ENCODE measurements at places on chromosomes 1 and 21. TPM values are rescaled to one million over a fixed set of nuclear protein-coding genes. Genes with fewer than 3 reads are reported as not detected.

DNA sequence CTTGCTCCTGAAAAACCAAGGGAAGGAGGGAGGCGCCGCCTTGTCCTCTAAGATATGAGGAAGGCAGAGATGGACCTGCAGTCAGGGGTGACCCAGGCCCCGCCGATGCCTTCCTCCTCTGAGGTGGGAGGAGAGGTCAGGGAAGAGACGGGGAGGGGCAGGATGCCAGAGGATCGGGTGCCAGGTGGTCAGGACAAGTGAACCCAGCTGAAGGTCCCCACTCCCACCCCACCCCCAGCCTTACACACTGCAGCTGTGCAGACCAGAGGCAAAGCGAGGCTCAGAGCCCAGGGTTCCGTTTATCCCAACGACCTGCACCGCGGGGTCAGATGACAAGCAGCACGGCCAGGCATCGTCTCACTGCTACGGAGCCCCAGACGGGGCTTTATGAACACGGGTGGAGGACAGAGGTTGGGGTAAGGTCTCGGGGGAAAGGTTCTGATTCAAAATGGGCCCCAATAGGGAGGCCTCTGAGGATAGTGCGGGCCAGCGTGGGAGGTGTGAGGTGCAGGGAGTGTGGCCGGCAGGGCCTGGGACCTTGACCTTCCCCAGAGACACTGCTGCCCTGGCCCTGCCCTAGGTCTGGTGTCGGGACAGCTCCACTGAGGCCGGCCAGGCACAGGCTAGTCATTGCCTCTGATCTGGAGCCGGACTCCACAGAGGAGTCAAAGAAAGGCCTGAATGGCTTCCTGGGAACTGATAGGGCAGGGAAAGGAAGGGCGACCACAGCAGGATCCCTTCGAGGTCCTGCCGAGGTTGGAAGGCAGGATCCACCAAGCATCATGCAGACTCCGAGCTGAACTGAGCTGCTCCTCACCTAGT lies 112.4 kb downstream of the WDR4 start:
- no peak for DNase-seq

Gene SDE2
- 15.9 TPM for total RNA-seq

DNA sequence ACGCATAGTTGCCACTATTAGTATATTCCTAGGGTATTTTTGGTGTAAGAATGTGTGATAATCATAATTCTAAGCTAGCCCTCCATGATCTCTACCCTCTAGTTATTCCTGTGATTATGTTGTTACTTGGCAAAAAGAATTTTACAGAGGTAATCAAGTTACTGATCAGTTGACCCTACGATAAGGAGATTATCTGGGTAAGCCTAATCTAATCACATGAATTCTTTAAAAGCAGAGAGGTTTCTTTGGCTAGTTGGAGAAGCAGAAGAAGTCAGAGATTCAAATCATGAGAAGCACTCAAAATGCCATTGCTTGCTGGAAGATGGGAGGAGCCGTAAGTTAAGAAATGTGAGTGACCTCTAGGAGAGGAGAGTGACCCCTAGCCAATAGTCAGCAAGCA lies 72.7 kb downstream of the RPE65 start:
- no peak for DNase-seq

DNA sequence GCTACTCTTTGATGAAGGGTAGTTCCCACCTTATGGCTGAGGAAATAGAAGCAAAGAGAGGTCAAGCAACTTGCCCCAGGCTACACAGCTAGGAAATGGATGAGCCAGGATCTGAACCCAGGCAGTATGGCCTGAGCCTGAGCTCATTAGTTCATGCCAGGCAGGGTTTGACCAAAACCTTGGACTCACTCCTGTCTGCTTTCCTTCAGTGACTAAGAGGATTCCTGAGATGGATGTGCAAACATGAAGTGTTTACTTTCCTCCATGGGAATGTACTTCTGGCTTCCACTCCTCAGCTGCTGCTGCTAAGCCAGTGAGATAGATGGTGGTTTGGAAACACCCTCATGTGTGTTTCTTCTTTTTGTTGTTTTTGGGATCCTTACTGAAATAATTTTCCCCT lies 35.1 kb upstream of the ERRFI1 start:
- DNase-seq, result peak; percentile 93

DNA sequence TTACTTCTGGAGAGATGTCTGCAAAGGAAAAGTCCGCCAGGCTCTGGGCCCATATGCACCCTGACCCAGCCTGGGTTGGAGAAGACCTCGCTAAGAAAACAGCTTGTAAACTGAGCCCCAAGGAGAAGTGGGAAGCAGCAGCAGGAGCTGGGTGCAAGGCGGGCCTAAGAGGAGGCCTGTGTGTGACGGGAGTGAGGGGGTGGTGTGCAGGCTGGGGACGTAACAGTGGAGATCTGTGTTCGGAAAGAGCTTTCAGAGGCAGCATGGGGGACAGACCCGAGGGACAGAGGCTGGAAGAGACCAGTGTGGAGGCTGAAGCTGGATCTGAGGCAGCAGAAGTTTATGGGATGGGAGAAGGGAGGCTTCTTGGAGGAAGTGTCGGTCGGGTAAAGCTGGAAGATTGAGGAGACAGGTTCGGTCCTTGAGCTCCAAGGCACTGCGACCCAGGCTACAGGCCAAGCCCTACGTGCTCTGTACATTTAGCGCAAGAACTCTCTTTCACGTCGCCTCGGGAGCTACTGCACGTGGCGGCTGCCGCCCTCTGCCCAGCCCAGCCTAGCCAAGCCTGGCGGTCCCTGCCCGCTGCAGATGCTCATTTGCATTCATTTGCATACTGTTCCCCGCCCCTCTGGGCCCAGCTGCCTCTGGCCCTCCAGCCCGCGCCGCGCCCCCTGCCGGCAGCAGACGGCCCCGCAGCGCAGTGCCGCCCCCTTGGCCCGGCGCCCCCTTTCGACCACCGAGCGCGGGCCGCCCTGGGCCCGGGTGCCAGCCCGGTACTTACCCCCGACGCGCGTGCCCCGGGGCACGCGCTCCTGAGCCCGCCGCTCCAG lies 6.3 kb downstream of the HPCA start:
- DNase-seq, result no peak

Gene LAMC1
- 130 TPM for total RNA-seq

Gene C1orf141
- total RNA-seq, result not detected

Gene LGR6
- not detected for total RNA-seq

- no peak for DNase-seq
Observed at GRCh38 chr1:9465640-9466039, 73.6 kb upstream of the SLC25A33 start.

DNA sequence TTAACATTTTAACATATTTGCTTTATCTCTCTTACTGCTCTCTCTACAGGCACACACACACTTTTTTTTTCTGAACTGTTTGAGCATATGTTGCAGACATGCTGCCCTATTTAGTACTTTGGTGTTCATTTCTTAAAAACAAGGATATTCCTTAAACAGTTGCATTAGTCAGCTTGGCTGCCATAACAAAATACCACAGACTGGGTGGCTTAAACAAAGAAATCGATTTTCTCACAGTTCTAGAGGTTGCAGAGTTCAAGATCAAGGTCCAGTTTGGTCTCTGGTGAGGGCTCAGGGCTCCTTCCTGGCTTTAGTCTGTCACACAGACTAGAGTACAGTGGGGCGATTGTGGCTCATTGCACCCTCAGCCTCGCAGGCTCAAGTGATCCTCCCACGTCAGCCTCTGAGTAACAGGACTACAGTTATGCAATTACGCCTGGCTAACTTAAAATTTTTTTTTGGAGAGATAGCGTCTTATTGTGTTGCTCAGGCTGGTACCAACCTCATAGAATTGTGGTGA lies 46.7 kb downstream of the RPRD2 start:
- DNase-seq, result peak; percentile 23

DNA sequence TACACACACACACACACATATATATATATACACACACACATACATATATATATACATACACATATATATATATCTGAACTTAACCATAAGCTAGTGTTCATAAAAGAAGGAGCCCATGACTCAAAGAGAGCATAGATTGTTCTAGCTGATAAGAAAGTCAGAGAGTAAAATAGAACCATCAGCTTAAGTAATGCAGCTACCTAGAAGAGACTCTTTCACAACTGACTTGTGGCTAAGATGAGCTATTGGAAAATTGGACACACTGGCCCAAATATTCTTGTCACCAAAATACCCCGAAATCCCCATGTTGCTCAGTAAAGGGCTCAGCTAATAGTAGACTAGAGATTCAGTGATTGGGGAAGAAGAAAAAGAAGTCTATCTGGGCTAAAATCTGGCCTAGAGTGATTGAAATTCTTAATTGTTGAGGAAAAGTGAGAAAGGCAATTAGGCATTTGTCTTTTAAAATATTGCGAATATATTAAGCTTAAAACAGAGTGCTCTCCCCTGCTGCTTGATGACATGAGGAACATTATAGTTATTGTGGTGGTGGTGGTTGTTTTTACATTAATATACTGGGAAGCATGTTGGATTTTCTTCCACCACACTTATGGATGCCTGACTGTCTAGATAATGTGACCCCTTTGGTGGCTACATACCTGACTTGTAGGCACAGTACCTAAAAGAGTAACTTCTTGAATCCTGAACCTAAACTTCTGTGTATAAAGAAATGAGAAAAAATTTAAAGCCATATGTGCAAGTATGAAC lies 6.3 kb downstream of the SLAMF1 start:
- DNase-seq, result no peak

- peak; percentile 88 for DNase-seq
Observed at GRCh38 chr21:42939582-42940413, 14.4 kb upstream of the ERVH48-1 start.

DNA sequence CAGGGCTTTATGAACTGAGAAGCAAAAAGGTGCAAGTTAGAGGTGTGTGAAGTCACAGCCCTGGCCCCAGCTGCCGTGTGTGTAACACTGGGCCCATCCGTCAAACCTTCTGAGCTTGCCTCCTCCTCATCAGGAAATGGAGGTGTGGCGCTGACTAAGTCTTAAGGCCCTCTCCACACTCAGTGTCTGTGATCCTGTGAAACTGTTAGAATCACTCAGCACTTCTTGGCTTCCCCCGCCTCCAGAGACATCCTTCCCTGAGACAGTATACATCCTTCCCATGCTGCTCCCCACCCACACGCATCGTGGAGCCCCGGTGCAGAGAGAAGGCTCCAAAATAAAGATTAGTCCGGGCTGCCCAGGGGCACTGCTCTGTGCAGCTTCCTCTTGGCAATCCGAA lies 33.3 kb downstream of the LRP8 start:
- peak; percentile 80 for DNase-seq

Gene GNAT2
- 0.43 TPM for total RNA-seq

DNA sequence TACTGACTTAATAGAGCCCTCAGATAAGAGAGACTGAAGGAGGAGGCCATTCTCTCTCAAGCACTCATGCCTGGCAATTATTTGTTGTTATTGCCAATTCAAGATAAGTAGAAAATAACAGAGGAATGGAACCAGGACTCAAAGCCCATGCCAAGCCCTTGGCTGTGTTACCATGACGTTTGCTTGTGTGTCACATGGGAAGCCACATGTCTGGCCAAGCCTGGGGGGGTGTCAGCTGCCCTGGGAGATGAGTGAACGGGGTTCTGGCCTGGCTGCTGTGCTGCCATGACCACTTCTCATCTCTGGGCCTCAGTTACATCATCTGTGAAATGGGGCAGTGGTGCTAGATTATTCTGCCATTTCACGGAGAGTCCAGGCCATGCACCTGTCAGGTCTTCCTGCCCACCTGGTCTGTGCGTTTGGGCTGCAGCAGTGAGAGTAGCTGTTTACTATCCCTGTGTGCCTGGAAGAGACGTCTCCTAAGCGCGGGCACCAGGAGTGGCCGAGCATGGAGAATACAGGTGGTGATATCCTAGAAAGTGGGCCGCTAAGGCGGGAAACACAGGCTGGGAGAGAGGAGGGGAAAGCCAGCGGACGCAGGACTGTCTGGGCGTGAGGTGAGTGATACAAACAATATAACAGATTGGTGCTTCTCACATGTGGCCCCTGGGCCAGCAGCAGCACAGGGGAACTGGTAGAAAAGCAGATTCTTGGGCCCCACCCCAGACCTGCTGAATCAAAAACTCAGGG lies 67.8 kb downstream of the MAN1C1 start:
- no peak for DNase-seq

Gene KRTAP13-2
- not detected for total RNA-seq

- DNase-seq, result peak; percentile 67
Observed at GRCh38 chr1:218499011-218499691, 154.0 kb downstream of the TGFB2 start.

- peak; percentile 34 for DNase-seq
Observed at GRCh38 chr1:96234299-96234698, 487.3 kb upstream of the PTBP2 start.

DNA sequence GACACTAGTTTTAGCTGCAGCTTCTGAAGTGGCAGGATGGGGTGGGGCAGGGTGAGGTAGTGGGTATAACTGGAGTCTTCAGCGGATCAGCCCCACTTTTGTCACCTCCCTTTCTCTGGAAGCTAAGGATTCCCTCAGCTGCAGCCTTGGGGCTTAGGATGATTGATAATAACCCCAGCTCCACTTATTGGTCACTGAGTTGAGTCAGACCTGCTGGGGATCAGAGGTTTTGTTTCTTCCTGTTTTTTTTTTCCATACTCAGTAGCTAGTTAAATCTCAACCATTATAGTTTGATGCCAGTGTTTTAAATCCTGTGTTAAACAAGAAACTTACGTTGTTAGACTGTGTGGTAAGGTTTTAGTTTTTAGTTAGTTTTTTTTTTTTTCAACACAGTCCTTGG lies 57.2 kb downstream of the LAMC1 start:
- peak; percentile 52 for DNase-seq

Gene BGLAP
- not detected for total RNA-seq

DNA sequence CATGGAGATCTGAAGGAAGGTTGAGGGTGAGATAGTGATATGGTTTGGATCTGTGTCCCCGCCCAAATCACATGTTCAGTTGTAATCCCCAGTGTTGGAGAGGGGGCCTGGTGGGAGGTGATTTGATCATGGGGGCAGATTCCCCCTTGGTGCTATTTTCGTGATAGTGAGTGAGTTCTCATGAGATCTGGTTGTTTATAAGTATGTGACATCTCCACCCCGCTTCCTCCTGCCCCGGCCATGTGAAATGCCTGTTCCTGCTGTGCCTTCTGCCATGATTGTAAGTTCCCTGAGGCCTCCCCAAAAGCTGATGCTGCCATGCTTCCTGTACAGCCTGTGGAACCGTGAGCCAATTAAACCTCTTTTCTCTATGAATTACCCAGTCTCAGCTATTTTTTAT lies 451.9 kb upstream of the VAMP3 start:
- no peak for DNase-seq

- no peak for DNase-seq
Observed at GRCh38 chr1:69494221-69494620, 73.5 kb upstream of the LRRC7 start.

Gene FMO3
- not detected for total RNA-seq

DNA sequence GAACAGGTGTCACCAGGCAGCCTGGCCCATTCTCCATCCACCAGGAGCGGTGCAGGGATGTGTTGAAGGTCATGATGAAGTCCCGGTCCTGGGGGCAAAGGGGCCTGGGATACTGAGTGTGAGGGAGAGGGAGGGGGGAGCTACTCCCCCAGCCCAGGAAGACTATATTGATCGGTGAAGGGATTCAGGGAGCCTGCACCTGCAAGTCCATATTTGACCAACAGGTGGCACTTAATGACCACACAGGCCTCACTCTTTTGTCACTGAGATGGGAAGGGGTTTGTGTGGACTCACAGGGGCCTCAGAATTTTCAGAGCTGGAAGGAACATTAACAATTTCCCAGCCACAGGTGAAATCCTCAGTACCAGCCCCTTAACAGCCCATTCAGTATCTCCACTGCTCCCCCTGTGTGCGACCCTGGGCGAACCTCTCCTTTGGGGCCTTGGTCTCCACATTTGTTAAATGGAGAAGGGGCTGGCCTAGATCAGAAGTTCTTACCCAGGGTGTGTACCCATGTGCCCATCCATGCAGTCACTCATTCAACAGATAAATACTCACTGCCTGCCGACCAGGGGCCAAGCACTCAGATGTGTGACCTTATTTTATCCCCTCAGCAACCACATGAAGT lies 55.6 kb downstream of the NKAIN1 start:
- no peak for DNase-seq

- no peak for DNase-seq
Observed at GRCh38 chr1:9139930-9140329, 11.0 kb upstream of the GPR157 start.

Measured in HT1080 (cell line).